GM10248 (cell line): ENCODE measurements at places on chromosomes 1 and 21.

GRCh38 chr1:213938776-213939175, 49.0 kb upstream of the PROX1 start:
- DNase-seq: no peak

DNA sequence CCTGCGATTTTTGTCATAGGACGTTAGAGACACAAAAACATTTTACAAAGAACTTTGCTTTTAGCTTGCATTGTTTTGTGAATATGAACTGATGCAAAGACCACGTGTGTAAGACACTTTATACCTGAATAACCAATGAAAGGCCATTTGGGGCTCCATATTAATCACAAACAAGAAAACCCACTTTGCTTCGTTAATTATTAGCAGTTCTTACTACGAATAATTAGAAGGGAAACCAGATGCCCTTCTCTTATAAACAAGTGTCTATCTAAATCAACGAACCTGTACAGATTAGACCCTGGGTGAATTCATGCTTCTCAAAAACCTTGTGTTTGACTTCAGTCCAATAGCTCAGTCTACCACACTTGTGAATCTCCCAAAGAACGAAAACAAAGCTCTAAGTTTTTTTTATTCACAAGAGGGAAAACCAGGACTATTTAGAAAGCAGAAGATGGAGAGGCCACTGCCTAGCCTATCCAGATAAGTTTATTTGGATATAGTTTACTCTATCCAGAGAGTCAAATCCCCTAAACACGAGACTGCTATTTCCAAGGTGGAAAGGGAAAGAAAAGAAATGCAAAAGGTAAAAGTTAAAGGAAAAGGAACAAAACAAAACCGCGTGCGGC, 897 bp downstream of the CYYR1 start:
- DNase-seq: no peak

DNA sequence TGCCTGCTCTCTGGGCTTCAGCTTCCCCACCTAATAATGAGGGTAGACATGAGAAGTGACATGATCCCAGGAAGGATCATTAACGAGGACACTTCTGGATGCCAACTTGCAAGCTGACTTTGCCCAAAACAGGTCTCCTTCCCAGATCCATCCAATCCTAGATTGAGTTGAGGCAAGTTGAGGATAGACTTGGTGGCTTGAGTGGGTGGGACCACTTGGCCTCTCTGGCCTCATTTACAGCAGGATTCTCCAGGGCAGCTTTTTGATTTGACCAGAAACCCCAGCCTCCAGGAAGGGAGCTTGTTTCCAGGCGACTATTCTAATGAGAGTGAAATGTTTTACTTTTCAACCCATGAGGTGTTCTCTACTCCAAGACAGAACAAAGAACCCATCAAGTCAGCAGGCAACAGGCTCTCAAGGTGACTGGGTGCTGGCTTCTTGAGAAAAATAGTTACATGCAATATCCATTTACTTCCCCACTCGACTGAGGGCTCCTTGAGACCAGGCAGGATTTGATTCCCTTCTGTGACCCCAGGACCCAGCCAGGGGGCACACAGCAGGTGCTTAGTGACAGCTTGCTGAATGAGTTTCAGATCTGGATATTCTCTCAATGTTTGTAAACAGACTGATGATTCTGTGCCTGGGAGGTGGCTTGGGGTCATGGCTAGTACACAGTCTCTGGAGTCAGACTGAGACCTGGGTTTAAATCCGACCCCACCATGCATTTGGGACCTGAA, 128.2 kb downstream of the DMRTB1 start:
- DNase-seq: no peak

- no peak for DNase-seq
Observed at GRCh38 chr1:15758343-15758931, at the start of gene FBLIM1. TSS of gene FBLIM1 (plus strand) at chr1:15758795. CDS start at chr1:15764984, 6,189 bp downstream.
